ENCODE measurements at places on chromosomes 16 and 17.

- no peak for DNase-seq
These were observed 169.3 kb upstream of the AXIN2 start for GRCh38 chr17:65730711-65731169.

GRCh38 chr17:49976163-49976827 lies 7.3 kb downstream of the DLX4 start:
- DNase-seq: no peak

- no peak for DNase-seq
These were observed 27.7 kb downstream of the WWOX start for GRCh38 chr16:78127130-78127529.

DNA sequence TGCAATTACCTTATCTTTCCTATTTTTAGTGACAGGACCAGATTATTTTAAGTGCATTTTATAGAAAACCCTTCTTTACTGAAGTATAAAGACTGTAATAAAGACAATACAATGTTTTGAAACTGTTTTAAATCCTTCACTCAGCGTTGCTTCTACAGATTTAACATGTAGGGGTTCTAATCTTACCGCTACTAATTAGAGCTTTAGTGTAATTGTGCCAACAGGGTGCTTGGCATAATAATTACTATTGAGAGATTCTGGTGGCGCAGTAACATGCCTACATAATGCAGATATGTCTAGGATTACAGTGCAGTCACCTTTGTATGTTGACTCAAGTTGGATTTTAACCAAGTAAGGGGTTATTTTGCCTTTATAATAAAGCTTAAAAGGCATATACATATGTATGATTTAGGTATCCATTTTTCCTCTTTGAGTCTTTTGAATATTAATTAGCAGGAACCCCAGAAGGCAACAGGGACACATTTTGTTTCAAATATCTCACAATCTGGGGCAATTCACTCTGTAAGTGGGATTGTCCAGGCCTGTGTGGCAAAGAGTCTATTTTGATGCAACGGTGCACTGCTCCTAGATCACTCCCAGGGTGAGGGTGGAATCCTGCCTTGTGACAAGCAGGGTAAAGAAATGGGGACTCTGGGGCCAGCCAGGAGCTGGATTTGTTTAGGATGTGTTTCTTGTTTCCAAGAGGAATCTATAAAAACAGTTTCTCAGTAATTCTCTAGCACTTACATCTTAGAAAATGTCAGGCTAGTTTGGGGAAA lies 604.7 kb upstream of the SALL1 start:
- no peak for DNase-seq

DNA sequence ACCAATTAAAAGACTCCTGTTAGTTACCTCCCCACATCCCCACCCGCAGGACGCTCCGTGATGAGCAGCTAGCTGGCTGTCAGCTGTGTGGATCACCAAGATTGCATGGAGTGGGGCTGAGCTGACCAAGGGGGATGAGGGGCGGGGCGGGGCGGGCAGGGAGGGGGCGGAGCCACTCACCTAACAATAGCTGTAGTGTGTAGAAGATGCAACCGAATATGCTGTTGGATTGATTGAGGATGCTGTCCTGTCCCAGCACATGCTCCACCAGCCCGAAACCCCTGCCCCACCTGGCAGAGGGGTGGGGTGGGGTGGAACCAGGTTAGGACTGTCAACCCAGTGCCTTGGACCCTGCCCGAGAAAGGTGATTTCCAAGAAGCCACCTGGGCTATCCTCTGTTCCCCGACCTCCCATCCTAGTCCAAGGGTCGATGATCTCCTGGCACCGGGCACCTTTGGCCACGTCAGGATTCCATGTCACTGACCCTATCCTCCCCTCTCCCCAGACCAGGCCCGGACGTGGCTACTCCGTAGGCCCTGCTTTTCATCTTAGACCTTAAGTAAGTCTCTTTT lies 1.4 kb downstream of the VKORC1 start:
- DNase-seq: no peak

GRCh38 chr16:90020838-90021382 lies 1.7 kb upstream of the DBNDD1 start:
- DNase-seq: no peak

DNA sequence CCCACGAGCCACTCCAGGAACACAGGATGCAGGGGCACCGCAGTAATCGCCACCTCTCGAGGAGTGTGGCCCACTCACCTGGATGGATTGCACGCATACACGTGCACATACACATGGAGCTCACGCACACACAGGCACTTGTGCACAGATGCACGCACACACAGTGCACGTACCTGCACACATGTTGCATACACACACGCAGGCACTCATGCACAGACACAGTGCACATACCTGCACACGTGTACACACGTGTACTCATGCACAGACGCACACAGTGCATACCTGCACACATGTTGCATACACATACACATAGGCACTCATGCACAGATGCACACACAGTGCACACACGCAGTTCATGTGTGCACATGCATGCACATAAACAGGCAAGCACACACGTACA lies 11.6 kb upstream of the WDR45B start:
- DNase-seq: no peak

GRCh38 chr17:70089513-70090148 lies 14.6 kb downstream of the KCNJ16 start:
- no peak for DNase-seq

DNA sequence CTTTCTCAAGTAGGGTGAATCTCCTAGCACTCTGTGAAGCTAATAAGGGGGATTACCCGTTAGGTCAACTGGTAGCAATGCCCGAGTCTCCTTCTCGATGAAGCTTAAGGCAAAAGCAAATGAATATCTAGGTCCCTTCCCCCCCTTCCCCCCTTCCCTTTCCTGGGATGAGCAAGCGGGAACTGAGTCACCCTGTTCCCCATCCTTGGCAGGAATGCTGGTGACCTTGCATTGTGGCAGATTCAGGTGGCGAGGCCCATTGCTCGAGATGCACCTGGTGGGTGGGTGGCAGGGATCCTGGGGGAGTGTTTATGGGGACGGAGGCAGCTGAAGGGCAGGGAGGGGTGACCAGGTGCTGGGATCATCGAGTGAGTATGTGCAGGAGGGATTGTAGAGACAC lies 7.1 kb downstream of the NXPH3 start:
- no peak for DNase-seq

DNA sequence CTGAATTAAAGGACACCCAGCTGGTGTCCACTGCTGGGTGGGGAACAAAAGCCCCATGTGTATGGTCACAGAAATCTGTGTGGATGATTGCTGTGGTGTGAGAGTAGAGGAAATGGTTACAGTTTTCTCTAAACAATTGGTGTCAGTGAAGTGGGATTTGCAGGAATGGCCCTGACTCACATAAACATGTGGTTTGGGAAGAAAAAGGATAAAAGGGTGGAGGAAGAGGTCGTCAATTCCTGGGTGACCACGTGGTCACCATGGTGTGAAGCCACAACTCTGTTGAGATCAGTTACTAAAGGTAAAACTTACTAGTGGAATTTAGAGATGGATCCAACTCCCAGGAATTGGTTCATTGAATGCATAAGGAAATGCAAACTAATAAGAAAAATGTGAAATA lies 3.6 kb upstream of the TUBG2 start:
- no peak for DNase-seq

DNA sequence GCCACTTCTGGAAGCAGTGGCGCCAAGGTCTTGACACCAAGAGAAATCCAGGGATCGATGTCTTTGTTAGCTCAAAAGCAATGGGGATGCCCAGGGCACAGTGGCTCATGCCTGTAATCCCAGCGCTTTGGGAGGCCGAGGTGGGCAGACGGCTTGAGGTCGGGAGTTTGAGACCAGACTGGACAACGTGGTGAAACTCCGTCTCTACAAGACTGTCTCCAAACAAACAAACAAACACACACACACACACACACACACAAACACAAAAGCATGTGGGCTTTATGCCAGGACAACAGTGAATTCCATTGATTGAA lies 22.4 kb upstream of the FAAP100 start:
- DNase-seq: no peak

GRCh38 chr16:3129137-3130131 lies 5.4 kb upstream of the ZNF213 start:
- DNase-seq: peak; percentile 65

DNA sequence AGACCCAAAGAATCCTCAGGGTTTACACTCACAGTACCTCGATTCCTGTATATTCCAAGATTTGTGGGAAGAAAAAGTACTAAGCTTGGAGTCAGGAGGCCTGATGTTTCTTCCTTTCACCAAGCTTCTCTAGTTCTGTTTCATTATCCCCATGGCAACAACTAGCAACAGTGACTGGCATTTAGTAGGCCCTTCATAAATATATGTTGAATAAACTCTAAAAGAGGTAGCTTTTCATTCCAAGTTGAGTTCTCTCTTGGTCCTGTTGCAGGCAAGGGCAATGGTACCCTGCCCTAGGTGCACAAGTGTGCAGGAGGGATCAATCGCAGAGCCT lies 527 bp upstream of the UBE2Z start:
- no peak for DNase-seq

DNA sequence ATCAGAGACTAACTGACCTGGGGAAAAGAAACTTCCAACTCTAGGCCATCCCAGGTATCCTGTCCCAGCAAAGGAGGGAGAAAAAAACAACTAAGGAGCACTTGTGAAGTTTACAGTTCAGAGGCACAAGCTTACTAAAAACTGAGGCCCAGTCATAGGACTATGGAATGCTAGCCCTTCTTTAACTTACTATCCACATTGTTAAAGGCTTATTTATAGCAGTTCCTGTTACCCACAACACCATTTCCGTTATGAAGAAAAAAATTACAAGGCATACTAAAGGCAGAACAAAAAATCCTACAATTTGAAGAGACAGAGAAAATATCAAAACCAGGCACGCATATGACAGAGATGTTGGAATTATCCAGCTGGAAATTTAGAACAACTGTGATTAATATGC lies 159.1 kb downstream of the CDH11 start:
- DNase-seq: no peak

DNA sequence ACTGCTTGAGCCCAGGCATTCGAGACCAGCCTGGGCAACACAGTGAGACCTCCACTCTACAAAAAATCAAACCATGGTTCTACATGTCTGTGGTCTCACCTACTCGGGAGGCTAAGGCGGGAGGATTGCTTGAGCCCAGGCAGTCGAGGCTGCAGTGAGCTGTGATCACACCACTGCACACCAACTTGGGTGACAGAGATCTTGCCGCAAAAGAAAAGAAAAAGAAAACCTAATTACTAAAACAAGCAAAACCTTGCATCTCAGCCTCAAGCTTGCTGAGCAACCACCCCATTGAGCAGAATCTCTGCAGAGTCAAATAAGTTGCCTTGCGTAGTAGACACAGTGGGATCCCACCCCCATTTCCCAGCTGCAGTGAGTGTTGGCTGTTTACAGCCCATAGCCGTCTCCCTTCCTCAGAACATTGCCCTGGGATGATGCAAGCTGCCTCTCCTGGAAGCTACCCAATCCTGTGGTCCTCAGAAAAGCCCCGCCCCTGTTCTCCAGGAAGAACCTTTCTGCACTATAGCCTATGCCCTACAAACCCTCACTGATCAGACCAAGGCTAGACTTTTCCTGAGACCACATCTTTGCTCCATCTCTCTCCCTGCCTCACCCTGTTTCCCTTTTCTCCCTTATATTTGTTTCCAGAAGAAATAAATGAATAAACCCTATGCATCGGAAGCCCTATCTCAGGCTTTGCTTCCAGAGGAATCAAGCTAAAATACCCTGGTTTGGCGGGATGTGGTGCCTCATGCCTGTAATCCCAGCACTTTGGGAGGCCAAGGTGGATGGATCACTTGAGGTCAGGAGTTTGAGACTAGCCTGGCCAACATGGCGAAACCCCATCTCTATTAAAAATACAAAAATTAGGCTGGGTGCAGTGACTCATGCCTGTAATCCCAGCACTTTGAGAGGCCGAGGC lies 16.7 kb upstream of the ERN2 start:
- DNase-seq: no peak

DNA sequence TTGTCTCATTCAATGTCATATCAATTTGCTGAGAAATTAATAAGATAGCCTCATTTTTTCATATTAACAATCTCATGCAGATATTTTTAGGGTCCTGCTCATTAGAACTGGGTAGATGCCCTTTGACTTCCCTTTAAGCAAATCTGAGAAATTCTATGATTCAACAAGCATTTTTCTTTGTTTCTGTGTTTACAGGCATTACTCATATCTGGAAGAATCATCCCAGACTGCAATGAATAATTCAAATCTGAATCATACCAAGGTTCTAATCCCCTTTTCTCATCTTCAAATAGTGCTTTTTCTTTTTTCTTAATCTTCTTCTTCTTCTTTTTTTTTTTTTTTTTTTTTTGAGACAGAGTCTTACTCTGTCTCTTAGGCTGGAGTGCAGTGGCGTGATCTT lies 69.2 kb upstream of the KIFC3 start:
- no peak for DNase-seq

GRCh38 chr17:66508896-66509844 lies 206.8 kb downstream of the PRKCA start:
- no peak for DNase-seq

- DNase-seq: no peak
These were observed 233.2 kb downstream of the ZNF423 start for GRCh38 chr16:49622421-49623402.

GRCh38 chr17:17752821-17753321 lies 71.6 kb downstream of the RAI1 start:
- no peak for DNase-seq

- DNase-seq: no peak
These were observed 18.6 kb downstream of the CD300LF start for GRCh38 chr17:74694081-74694480.

DNA sequence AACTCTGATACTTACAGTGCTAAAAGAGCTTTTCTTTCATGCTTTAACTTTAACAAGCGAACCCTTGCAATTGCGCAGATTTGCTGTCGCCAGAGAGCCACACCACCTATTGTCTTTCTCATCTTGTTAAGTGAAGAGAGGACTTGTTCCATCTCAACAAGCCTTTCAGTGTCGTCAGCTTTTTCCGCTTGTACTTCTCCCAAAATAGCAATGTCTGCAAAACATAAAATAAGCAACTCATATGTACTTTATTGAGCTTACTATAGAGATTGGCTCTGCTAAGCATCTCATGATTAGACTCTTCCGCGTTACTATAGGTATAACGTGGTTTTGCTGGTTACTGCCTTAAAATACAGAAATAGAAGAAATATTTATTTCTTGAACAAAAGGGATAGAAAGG lies 51.9 kb downstream of the ABCA8 start:
- DNase-seq: no peak

- no peak for DNase-seq
These were observed 538 bp upstream of the FCSK start for GRCh38 chr16:70453892-70454221.

DNA sequence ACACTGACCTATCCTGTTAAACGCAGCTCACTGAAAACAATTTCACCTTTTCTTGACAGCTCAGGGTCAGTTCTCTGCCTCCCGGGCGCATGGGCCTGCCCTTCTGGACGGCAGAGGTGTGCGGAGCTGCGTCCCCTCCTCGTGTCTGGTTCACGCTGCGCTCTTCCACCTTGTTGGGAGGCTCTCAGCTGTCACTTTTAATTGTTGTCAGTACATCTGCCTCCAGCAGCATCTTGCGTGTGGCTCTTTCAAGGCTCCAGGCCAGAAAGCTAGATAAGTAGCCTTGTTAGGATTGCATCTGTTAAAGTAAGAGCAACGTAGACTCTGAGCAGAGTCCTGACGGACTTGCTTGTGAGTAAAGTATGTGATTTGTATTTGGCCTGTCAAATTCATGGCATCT lies 59.4 kb downstream of the MGAT5B start:
- DNase-seq: no peak
